ENCODE measurements at places on chromosomes 2 and 18.

GRCh38 chr2:86072271-86072858 lies 33.3 kb downstream of the POLR1A start:
- DNase-seq: no peak

- DNase-seq: no peak
Observed at GRCh38 chr2:27690052-27690451, 26.4 kb downstream of the SLC4A1AP start.

DNA sequence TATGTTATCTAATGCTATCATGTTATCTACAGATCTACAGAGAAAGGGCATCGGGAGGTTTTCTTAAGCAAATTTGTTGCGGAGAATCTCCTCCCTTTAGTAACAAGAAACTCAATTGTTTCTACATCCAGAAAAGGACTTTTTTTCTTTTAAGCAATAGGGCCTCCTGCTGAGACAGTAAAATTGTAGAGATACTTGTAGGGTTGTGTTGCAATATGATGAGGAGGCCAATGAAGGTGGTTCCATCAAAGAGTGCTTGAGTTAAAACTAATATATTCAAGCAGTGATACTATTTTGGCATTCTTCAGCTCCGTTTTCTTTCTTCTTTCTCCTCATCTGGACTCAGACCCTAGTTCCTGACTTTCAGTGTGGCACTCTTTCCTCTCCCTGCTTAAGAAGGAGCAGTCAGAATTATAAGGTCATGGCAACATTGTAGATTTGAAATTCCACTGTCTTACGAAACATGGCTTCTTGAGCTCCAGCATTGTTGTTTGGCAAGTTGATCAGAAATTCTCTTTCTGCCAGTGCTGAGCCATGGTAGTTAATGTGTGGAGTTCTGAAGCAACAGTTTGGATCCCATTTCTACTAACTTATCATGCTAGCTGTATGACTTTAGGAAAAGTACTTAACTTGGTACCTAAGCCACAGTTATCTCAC lies 202.0 kb upstream of the SLC14A2 start:
- DNase-seq: no peak

DNA sequence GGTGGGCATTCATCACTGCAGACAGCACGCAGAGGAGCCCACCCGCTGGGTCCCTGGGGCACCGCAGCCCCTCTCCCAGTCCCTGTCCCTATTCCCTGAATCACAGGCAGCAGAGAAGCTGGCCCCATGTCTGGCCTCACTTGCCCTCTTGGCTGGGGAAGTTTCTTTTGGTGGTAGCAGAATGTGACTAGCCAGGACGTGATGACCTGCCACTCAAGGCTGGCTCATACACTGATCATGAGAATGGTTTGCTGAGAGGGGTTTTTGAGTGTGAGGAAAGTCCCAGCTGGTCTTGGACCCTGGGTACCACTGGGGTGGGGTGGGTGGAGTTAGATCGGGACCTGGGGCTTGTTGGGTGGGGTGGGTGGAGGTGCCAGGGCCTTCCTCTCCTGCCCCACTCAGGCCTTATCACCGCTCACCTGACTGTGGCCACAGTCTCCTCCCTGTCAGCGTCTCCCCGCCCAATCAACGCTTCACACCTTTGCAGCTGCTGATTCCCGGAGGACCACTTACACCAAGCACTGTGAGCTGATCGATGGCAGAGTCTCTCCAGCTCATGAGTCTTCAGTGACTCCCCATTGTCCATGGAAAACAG lies 28.9 kb upstream of the FOSL2 start:
- no peak for DNase-seq

- no peak for DNase-seq
Observed at GRCh38 chr2:207395535-207396251, 134.1 kb upstream of the CREB1 start.

DNA sequence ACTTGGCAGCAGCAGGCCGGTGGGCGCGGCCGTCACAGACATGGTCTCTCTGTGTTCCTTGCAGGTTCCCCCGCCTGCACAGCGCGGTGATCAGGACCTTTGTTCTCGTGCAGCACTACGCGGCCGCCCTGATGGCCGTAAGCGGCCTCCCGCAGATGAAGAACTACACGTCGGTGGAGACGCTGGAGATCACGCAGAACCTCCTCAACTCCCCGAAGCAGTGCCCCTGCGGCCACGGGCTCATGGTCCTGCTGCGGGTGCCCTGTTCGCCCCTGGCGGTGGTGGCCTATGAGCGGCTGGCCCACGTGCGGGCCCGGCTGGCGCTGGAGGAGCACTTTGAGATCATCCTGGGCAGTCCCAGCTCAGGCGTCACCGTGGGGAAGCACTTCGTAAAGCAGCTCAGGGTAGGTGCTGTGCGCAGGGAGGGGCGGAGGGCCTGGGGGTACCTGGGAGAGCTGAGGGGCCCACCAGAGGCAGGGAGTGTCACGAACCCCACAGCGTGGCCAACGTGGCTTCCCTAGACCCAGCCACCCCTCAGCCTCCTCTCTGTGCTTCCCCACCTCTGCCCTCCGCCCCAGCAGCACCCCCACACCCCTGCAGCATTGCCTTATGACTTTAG lies 59.3 kb downstream of the NTSR2 start:
- no peak for DNase-seq

- DNase-seq: no peak
Observed at GRCh38 chr2:139218181-139218580, 438.0 kb upstream of the NXPH2 start.

- DNase-seq: no peak
Observed at GRCh38 chr2:121925466-121925865, 170.0 kb downstream of the TSN start.

GRCh38 chr2:197079832-197080555 lies 153.5 kb upstream of the PGAP1 start:
- no peak for DNase-seq

- DNase-seq: no peak
Observed at GRCh38 chr2:50347358-50348044, 684.4 kb downstream of the NRXN1 start.

GRCh38 chr2:144663207-144663606 lies 143.3 kb upstream of the ZEB2 start:
- DNase-seq: no peak

GRCh38 chr18:10705786-10706185 lies 180.0 kb downstream of the NAPG start:
- DNase-seq: no peak

- no peak for DNase-seq
Observed at GRCh38 chr2:187461294-187462261, 13.5 kb upstream of the CALCRL start.

DNA sequence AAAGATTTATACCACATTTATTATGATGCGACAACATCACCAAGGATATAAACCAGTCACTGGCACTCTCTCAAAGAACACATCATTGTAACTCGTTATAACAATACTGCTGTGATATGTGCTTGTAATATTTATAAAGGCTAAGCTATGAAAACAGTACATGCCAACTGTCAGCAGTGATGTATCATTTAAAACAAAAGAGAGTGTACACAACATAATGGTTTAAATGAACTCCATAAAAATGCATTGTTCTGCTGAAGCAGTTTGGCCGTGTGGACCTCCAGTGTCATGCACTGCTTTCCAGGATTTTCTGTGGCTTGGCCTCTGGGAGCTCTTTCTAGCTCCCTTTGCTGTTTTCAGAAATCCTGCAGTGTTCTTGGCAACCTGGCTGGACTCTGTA lies 215.6 kb downstream of the MTX2 start:
- DNase-seq: no peak

DNA sequence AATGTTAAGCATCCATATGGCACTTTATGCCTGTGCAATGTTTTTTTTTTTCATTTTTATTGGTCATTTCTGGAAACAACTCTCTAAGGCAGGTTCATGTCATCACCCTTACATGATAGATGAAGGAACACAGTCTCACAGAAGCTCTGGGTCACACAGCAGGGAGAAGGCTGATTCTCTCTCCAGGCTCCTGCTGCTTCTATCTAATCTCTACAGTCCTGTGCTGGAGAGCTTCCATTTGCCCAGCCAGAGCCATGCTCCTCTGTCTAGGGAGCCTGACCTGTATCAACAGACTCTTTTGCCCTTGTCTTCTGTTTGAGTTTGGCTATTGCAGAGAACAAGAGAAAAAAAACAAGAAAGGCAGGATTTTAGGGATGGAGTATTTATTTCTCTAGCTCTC lies 584.8 kb downstream of the MBD2 start:
- no peak for DNase-seq

GRCh38 chr18:41753826-41754225 lies 201.2 kb upstream of the PIK3C3 start:
- DNase-seq: no peak

DNA sequence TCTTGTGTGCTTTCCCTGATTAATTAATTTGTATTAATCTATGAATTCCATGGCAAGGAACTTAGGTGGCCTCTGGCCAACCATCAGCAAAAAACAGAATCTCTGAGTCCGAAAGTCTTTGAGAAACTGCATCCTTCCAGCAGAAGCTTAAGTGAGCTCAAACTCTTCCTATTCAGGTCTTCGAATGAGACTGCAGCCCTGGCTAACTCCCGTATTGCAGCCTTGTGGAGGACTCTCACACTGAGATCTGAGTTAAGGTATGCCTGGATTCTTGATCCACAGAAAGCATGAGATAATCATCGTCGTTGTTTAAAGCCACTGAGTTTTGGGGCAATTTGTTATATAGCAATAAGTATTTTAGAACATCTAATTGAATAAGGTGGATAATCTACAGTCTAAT lies 1143.9 kb upstream of the NXPH2 start:
- DNase-seq: no peak

DNA sequence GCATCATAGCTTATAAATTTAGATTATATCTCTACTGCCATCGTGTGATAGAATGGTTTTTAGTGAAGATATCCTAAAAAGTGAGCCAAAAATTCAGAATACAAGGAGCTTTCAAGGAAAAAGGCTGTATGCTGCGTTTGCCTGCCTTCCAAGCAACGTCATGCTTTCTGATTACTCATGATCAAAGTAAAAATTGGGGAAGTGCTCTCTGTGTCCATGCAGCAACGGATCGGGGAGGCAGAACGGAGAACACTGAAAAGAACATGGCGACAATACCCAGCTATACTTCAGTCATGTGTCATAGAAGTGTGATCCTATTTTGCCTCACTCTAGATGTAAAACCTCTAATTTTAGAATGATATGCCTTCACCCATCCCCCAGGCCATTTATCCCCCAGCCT lies 185.7 kb downstream of the SUCLG1 start:
- no peak for DNase-seq

DNA sequence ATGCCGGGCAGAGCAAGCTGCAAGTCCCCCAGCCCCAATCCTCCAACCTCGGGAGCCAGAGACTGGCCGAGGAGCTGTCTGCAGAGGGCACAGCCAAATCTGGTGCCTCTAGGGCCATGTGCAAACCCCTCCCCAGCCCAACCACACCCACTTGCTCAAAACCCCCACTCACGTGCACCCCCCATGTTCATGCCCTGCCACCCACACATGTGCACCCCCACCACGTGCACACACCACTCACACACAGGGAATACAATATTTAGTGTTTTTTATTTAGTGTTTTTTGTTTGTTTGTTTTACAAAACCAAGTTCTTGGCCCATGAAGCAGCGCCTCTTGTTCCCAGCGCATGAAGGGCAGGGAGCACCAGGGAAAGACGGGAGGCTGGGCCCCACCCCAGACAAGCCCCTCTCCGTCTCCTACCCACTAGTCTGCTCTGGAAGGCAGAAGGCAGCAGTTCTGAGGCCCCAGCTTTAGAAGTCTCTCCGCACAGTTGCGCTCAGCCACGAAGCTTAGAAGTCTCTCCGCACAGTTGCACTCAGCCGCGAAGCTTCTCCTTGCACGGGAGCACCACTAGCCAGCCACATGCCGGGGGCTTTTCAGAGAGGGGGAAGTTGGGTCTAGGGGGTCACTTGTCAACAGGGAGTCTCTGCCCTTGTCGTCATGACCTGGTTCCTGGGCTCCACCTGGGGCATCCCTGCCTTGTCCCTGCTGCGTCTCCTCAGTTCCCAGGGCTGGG lies 276.1 kb upstream of the HDAC4 start:
- DNase-seq: no peak

- no peak for DNase-seq
Observed at GRCh38 chr18:79515944-79516351, 120.2 kb downstream of the NFATC1 start.

Measured in activated CD8-positive, alpha-beta memory T cell treated with anti-CD3 and anti-CD28 coated beads for 1 hour (primary cell).